Pancreas (tissue), 10 donors: ENCODE measurements at places on chromosomes 2 and 18. TPM values are rescaled to one million over a fixed set of nuclear protein-coding genes. Genes with fewer than 3 reads are reported as not detected.

GRCh38 chr2:229446350-229446749 is 175.3 kb upstream of the PID1 start:
- DNase-seq, result no peak

DNA sequence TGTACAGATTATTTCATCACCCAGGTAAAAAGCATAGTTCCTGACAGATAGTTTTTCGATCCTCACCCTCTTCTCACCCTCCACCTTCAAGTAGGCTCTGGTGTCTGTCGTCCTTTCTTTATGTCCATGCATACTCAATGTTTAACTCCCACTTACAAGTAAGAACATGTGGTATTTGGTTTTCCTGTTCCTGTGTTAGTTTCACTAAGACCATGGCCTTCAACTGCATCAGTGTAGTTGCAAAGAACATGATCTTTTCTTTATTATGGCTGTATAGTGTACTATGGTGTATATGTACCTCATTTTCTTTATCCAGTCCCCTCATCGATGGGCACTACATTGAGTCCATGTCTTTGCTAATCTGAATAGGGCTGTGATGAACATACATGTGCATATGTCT is 184.2 kb downstream of the KCNJ3 start:
- DNase-seq, result no peak

Gene CNRIP1
- total RNA-seq, result 0.85 TPM

Gene GCG
- 1,775 TPM for total RNA-seq

GRCh38 chr2:136013136-136013685 is 27.8 kb upstream of the DARS1 start:
- no peak for DNase-seq

- no peak for DNase-seq
Observed at GRCh38 chr2:55490554-55490953, 29.0 kb upstream of the CFAP36 start.

GRCh38 chr2:96100893-96101304 is 15.5 kb downstream of the ADRA2B start:
- DNase-seq, result no peak

DNA sequence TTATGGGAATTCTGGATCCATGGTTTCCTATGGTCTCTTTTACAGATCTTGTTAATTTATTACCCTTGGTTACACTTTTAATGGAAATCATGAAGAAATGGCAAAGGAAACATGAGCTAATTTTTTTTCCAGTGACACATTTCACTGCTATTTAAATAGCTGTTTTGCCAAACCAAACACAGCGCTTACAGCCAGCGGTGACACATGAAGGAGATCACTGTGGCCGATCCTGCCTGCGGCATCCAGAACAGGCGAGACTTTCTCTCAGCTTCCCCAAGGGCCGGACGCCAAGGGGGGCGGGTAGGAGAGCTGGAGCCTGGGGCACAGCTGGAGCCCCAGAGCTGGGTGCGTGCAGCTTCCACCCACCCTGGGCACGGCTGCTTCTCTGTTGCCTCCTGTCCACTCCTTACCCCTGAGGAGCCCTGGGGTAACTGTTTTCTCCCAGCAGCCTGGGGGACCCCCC is 81.4 kb upstream of the PKDCC start:
- peak; percentile 70 for DNase-seq

DNA sequence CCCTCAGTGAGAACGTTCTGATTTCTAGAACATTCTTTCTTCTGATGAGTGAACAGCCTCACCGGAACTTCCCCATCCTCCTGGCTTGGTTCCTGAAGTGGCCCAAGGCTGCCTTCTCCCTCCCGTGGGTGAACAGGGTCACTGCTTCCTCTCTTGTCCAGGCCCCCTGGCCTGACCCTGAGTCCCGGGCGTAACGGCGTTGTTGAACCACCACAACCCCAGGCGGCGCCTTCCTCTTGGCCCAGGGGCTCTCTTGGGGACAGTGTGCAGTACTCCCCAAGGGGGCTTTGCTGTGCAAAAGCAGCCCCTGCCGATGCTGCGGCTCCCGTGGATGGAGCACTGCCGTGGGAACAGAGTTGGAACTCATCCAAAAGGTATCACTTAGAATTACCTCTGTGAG is 147.2 kb downstream of the TSN start:
- DNase-seq, result no peak

Gene MOGAT1
- total RNA-seq, result not detected
